Glutamatergic neuron (in vitro differentiated cells): ENCODE measurements at places on chromosomes 2 and 18. TPM values are rescaled to one million over a fixed set of nuclear protein-coding genes. Genes with fewer than 3 reads are reported as not detected.

- no peak for DNase-seq
These were observed 222.6 kb upstream of the SPRED2 start for GRCh38 chr2:65655000-65655399.

DNA sequence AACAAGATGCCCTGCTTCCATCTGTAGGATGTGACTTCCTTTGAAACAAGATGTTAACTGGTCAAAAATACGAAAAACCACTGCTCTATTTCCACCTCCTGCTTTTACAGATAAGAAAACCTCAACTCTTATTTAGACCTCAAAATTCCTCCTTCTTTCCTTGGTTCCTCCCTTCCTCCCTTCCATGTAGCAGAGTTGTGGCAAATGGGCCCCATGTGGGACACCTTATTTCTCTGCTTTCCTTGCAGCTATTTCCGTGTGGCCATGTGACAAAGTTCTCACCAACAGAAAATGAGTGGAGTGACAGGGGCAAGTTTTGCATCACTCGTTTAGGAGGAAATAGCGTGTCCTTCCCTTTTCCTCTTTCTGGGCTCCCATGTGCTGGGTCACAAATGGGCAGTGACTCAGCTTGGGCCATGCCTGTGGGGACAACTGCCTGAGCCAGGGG, 69.4 kb upstream of the SMAD2 start:
- DNase-seq = no peak

DNA sequence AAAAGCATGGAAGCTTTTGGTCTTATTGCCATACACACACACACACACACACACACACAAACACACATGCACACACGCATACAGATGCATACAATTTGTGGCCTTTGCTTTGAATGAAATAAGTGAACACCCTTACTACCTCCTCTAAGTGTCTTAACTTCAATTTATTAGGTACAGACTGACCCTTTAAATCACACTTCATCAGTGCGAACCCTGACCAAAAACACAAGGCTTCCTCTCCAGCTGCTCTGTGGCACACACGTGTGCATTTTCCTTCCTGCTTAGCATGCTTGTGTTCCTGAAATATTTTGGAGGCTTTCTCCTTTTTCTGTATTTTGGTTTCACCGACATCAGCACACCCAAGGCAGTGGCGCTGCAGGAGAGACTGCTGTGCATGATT, 96.0 kb downstream of the CNTNAP5 start:
- no peak for DNase-seq

GRCh38 chr2:190098851-190099250, 36.3 kb upstream of the MSTN start:
- no peak for DNase-seq

DNA sequence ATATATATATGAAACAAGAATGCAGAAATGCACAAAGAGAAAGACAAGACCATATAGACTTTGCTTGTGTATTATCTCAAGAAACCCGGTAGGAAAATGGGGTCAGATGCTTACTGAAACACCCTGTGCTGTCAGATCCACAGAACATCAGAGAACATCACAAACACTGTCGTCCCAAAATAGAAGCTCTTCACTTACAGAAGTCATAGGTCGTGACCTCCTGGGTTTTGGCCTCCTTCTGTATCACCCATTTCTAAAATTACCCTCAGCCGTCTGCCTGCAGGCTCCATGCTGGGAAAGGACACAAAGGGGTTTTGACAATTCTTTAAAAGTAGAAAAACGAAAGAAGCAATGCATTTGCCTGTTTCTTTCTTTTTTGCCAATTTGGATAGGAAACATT, 137.9 kb downstream of the PAX3 start:
- no peak for DNase-seq

- peak; percentile 78 for DNase-seq
These were observed 15.9 kb upstream of the C1QL2 start for GRCh38 chr2:119174216-119174992.

DNA sequence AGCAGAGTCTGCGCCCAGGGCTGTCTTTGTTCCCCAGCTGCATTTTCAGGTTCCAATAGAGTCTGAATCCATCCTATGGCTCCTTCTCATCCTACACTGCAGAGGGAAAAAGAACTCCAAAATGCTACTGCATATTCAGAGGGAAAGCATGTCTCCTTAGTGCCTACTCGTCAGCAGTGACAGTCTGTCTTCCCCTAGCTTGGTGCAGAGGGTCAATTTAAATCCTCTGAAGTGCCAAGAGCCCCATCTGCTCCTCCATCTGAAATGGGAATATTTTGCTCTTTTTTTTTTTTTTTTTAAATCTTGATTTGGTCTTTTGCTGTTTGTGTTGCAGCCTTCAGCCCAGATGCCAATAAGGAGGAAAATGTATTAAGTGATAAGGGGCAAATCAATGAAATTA, 199.3 kb downstream of the RNF144A start:
- no peak for DNase-seq

DNA sequence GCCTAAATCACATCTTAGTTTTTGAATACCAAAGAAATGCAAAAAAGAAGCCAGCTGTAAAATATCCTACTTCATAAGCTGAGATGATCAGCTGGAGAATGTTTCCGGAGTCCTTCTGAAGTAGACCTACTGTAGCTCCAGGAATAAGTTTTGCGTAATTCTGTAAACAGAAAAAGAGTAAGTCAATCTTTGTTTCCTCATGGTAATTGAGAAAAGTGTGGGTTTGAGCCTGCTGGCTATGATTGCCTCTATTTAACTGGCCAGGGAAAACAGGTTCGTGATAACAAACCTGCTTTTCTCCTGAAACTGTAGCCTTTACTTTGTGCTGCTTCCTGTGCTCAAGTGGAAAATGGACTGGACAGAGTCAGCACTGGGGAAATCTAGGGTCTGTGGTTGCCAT, 58.2 kb downstream of the ITGB6 start:
- no peak for DNase-seq

DNA sequence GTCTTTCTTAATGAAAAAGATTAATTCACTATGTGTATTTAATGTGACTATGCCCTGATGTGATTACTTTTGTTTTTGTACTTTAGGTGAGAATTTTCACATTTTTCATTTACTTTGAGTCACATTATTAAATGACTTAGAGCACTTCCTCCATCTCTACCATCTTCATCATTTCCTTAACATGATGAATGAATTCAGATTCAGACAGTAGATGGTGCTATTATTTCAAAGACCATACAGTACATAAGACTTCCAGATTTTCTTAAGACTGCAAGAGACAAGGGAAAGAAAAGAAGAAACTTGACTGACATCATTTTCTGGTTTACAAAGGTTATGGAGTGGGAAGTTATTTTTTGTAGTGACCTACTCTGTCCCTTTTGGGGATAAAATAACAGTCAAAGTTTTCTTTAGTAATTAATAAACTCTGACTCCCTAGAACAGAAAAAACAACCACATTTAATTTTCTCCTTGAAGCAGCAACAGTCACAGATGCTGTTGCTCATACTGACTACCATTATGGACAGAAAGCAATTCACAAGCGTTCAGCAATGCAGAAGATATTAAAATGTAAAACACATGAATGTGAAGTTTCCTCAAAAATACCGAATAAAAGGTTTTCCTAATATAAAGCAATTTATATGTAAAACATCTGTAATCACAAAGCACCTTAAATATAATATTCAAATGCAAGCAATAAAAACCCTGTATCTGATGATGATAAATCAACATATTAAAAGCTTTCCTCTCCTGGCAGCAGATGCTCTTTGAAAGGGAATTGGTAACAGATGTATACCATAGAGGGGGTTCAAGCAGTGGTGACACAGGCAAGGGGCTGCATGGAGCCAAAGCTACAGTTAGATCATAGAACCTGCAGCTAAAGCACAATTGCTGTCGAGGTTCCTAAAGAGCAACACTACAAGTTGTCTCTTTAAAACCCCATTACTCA, 1010.9 kb upstream of the NXPH2 start:
- no peak for DNase-seq

- DNase-seq = no peak
These were observed at the start of gene TFPI for GRCh38 chr2:187554011-187554703. TSS of gene TFPI (minus strand) at chr2:187554435. CDS start at chr2:187503768, 50,667 bp downstream.

- no peak for DNase-seq
These were observed 41.3 kb upstream of the GALNT3 start for GRCh38 chr2:165835363-165835762.

DNA sequence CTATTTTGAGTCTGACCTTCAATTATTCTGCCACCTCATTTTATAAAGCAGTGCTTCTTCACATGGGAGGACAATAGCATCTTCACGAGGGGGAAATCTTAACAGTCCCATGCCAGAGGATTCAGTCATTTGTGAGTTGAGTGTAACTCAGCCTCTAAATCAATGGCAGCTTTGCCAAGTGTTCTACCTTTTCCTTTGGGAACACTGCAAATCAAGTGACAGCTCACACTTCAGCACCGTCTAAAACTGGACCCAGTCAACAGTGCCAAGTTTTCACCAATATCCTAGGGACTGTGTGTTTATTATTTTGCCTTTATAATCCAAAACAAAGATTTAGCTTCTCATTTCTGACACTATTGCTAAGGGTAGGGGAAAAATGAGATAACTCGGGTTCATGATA, 133.6 kb downstream of the FIGN start:
- DNase-seq = no peak

- DNase-seq = no peak
These were observed 6.7 kb downstream of the CYP27A1 start for GRCh38 chr2:218788529-218789255.

DNA sequence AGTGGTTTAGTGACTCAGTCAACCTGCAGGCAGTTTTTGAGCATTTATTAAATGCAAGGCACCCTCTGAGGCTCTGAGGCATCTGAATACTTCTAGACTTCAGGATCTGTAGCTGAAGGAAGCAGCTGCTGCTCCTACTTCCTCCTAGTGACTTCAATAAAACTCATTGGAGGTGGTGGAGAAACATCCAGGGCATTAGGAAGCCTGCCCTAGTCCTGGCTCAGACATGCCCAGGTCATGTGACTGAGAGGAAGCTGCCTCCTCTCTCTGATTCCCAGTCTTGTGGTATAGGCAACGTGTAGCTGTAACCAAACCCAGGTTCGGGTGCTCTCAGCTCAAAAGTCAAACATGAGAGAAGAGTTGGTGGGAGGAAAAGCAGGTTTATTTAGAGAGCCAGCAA, 287.2 kb upstream of the GYPC start:
- no peak for DNase-seq

DNA sequence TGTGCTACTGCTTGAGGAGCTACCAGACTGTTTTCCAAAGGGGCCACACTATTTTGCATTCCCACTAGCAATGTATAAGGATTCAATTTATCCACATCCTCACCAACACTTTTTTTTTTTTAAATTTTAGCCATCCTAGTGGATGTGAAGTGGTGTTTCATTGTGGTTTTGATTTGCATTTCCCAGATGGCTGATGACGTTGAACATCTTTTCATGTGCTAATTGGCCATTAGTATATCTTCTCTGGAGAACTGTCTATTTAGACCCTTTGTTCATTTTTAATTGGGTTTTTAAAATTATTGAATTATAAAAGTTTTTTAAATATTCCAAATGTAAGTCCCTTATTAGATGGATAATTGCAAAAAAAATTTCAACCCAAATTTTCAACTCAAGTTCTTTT, 121.1 kb downstream of the MAPK4 start:
- DNase-seq = no peak

DNA sequence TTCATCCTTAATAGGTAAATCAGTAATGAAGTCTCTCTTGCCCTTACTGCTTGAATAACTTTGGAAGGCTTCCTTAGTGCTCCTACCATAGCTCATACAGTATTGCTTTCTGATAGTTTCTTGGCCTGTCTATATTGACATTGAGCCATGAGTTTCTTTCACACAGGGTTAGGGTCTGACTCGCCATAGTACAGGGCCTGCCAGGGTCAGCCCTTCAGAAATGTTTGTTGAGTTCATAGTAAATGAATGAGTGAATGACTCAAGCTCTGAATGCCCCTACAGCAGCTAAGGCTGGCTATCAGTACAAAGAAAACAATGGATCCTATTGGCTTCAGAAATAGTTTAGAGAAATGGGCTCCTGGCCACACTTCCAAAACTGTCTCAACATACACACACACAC, 65.0 kb upstream of the LRATD1 start:
- no peak for DNase-seq

DNA sequence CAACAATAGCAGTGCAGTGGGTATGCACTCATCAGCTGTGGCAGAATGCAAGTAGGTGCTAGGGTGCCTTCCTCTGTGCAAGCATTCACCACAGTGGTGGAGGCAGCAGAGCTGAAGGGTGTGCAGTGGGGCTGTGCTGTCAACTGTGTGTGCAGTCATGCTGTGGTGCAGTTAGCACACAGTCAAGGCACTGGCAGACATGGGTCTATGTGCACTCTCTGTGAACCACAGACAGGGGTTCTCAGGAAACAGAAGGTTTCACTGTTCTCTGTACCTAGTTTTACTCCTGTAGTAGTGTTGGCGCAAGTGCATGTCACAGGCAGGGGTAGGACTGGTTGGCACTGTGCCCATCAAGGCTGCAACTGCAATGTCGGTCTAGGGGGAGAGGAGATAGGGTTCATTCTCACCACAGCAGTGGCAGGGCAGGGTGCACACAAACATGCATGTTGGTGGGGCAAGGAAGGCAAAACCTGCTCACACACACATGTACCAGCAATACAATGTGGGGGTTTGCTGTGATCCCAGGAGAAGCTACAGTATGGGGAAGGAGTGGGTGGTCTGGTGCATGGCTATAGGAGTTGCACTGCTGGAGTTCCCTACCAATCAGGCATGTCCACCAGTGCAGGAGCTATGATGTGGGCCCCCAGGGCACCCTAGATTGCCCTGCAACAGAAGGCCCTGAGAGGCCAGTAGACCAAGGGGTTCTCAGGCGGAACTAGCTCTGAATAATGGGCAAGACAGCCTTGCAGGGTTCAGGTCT, 242.7 kb upstream of the DDX18 start:
- DNase-seq = no peak

DNA sequence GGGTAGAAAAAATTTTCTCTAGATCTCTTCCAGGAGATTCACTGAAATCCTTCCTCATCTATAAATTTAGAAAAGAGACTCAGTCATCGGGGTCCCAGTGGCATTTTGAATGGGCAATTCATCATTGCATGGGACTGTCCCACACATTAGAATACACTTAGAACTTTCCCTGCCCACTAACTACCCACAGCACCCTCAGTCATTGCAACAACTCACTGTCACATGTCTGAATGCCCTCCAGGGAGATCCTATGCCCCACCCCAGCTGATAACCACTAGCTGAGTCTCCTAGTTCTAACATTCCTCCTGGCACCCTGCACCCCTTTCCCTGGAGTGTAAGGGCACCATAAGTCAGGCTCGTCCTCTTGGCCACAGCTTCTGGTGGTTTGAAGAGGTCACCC, 89.6 kb downstream of the INSIG2 start:
- DNase-seq = no peak

- DNase-seq = no peak
These were observed 37.9 kb upstream of the PPP1CB start for GRCh38 chr2:28713577-28714298.

Gene IL36A
- not detected for total RNA-seq

Gene NXPH2
- 0.83 TPM for total RNA-seq

Gene TFPI
- total RNA-seq = 0.59 TPM

Gene RAMP1
- total RNA-seq = 7.6 TPM

Gene IL37
- not detected for total RNA-seq

Gene CAD
- 38.5 TPM for total RNA-seq

Gene C2orf42
- 11.0 TPM for total RNA-seq

Gene AFF3
- total RNA-seq = 125 TPM
